ENCODE measurements at places on chromosomes 7 and 10. TPM values are rescaled to one million over a fixed set of nuclear protein-coding genes. Genes with fewer than 3 reads are reported as not detected.

The ACSL5 gene
- total RNA-seq, result 133 TPM

The GARIN1A gene
- total RNA-seq, result 0.18 TPM

- no peak for DNase-seq
Observed at GRCh38 chr7:52450816-52451215, 584.6 kb upstream of the POM121L12 start.

The SEC31B gene
- 8.8 TPM for total RNA-seq

GRCh38 chr7:141359740-141360415 is 191.3 kb upstream of the AGK start:
- no peak for DNase-seq

GRCh38 chr10:16314259-16314658 is 122.6 kb upstream of the PTER start:
- DNase-seq, result no peak

The ZNF316 gene
- total RNA-seq, result 36.2 TPM

- no peak for DNase-seq
Observed at GRCh38 chr7:75756991-75757676, 14.9 kb downstream of the CCL26 start.

Data from Peyer's patch (tissue), 4 donors.